Activated CD4-positive, alpha-beta T cell treated with anti-CD3 and anti-CD28 coated beads for 1 hour (primary cell): ENCODE measurements at places on chromosomes 7 and 10.

- DNase-seq, result no peak
Measured at GRCh38 chr10:76543655-76544054, 1094.0 kb downstream of the KCNMA1 start.

DNA sequence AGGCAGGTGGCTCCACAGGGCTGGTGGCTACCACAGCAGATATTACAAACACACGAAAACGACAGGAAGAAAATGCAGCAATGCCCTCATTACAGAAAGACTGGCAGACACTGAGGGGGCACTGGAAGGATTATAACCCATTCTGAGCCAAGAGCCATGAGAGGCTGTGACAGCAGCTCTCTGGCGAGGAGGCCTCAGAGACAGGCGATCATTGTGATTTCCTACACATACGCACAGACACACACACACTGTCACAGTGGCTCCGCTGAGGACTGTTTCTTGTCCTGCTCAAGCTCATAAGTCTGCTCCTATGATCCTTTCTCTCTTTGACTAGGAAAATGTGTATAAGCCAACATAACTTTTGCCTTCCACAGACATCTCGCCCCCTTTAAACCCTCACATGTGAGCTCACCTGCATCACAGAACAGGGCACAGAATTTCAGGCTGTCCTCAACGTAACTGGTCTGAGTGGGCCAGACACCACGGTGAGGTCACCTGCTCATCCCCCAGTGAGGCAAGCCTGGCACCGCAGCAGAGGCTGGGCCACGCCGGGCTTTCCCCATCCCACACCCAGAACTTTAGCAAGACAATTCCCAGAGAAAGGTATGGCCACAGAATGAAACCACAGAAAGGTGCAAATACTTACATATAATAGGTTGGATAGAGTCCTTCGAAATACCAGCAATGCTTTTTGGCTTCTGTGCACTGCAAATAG, 51.7 kb downstream of the VOPP1 start:
- DNase-seq, result no peak

- no peak for DNase-seq
Measured at GRCh38 chr7:34123316-34123715, 218.0 kb downstream of the BMPER start.

DNA sequence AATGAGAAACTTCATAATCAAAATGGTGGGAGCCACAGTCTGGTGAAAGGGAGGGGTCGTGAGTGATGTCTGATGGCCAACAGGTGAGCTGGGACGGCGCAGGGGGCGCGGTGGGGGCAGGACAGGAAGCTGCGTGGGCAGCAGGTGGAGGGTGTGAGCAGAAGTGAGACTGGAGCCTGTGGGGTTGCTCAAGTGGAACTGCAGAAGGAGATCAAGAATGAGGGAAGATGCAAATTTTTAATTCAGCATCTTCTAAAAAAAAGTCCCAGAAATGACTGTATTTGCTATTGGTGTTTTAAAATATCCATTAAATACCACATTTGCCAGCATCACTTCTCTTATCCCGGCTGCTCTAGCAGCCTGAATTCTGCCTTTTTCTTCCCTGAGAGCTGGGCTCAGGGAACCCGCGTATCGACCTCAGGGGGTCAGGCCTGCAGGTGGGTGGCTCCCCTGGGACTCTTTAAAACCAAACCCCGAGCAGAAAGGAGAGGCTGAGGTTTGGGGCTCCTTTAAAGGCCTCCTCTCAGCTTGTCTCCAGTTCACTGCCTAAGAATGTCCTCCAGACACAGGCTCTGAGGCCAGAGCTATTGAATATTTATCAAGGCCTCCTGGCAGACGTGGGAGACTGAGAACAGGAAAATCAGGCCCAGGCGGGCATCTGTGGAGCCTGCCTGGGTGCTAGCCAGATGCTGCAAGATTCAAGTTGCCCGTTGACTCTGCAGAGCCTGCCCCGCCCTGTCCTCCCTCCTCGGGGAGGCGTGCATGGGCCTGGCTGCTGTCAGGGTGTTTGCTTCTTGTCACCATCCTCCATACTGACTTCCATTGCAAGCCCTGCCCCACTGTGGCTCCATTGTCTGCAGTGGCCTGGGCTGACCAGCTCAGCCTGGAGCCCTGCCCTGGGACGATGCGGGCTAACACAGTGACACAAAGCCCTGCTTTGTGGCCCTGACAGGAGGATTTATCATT, 53.9 kb downstream of the SYPL1 start:
- no peak for DNase-seq

GRCh38 chr7:142485617-142486226, 227.9 kb upstream of the PRSS58 start:
- DNase-seq, result no peak

DNA sequence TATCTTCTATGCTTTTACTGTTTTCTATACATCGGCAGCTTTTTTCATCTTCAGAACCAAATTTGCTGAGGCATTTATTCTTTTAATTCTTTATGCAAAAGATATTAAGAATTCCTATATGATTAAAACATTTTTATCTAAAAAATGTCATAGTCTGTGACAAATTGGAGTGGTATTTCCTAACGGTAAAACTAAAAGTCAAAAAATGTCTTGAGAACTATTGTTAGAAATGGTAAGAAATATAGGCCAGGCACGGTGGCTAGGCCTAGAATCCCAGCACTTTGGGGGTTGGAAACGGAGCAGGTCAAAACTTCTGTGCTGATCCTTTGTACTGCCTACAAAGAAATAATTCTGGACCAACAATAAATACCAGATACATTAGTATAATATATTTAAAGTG, 57.7 kb upstream of the PRR15 start:
- no peak for DNase-seq

DNA sequence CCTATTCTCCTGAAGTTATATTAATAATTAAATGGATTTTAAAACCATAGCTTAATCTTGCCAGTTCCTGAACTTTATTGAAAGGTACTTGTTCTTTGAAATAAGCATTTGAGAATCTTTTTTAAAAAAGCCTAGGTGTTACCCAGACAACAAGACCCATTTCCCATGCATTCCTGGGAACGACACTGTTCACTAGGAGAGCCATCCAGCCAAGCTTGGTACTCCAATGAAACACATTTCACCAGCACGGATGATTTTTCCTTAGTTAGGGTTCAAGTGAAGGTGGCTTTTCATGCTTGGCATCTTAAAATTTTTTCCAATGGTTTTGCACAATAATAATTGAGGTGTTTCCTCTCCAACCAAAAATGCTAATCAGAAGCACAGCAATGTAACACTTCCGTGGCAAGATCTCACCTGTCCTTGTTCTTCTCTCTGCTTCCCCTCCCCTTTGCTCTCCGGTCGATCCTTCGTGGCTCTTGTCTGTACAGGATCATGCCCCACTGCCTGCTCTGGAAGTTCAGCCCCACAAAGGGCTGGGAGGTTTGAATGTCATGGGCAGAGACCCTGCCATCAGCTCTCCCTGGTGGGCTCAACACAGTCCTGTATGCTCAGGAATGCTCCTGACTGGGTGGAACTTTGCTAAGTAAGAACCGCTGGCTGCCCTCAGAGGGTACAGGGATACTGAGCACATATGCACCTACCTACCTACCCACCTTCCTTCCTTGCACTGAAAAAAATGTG, 69.7 kb upstream of the AQP1 start:
- DNase-seq, result no peak
